ENCODE measurements at places on chromosomes 6 and 20. TPM values are rescaled to one million over a fixed set of nuclear protein-coding genes. Genes with fewer than 3 reads are reported as not detected.

The TEAD3 gene
- total RNA-seq, result 50.0 TPM

The FRS3 gene
- total RNA-seq, result 17.8 TPM

The RMND1 gene
- 67.0 TPM for total RNA-seq

The COL20A1 gene
- 2.1 TPM for total RNA-seq

The SMLR1 gene
- total RNA-seq, result not detected

The ULBP1 gene
- 9.3 TPM for total RNA-seq

The LTA gene
- not detected for total RNA-seq

The ARG1 gene
- not detected for total RNA-seq

The MMP24OS gene
- total RNA-seq, result 99.0 TPM

The MYL9 gene
- total RNA-seq, result 2.0 TPM

The MACROD2 gene
- 8.7 TPM for total RNA-seq

The PLCB1 gene
- 37.4 TPM for total RNA-seq

The NTSR1 gene
- total RNA-seq, result 4.0 TPM

The KCNK17 gene
- total RNA-seq, result not detected

The CENPQ gene
- 3.4 TPM for total RNA-seq

The PPP1R14C gene
- total RNA-seq, result 4.1 TPM

The CDSN gene
- not detected for total RNA-seq

The RBPJL gene
- total RNA-seq, result not detected

The FRK gene
- 0.37 TPM for total RNA-seq

The ID4 gene
- total RNA-seq, result 6.3 TPM

The CBLN4 gene
- total RNA-seq, result not detected

The MAN1A1 gene
- 10.5 TPM for total RNA-seq

The NHLRC1 gene
- 0.17 TPM for total RNA-seq

The RPL7L1 gene
- total RNA-seq, result 80.2 TPM

The ZFP57 gene
- not detected for total RNA-seq

The ABCC10 gene
- total RNA-seq, result 94.8 TPM

The TUBB2B gene
- total RNA-seq, result 1,777 TPM

The PRDM13 gene
- total RNA-seq, result 13.9 TPM

The PLEKHG1 gene
- total RNA-seq, result 7.3 TPM

The FAM83B gene
- not detected for total RNA-seq

The IRF4 gene
- total RNA-seq, result 0.37 TPM

The HSPA12B gene
- total RNA-seq, result 0.44 TPM

The MED20 gene
- 30.9 TPM for total RNA-seq

The SLC17A2 gene
- total RNA-seq, result not detected

The LY86 gene
- not detected for total RNA-seq

The CD24 gene
- total RNA-seq, result 782 TPM

The LY6G5C gene
- 13.8 TPM for total RNA-seq

The MLIP gene
- total RNA-seq, result 0.44 TPM

The CASS4 gene
- total RNA-seq, result not detected

The TBC1D32 gene
- 24.2 TPM for total RNA-seq

The TAF8 gene
- 16.2 TPM for total RNA-seq

The CALHM4 gene
- total RNA-seq, result not detected

Data from glutamatergic neuron (in vitro differentiated cells).